ENCODE measurements at places on chromosomes 2 and 18.
A peak's percentile ranks its signal among the peaks of the same experiment; 100 is the strongest.

DNA sequence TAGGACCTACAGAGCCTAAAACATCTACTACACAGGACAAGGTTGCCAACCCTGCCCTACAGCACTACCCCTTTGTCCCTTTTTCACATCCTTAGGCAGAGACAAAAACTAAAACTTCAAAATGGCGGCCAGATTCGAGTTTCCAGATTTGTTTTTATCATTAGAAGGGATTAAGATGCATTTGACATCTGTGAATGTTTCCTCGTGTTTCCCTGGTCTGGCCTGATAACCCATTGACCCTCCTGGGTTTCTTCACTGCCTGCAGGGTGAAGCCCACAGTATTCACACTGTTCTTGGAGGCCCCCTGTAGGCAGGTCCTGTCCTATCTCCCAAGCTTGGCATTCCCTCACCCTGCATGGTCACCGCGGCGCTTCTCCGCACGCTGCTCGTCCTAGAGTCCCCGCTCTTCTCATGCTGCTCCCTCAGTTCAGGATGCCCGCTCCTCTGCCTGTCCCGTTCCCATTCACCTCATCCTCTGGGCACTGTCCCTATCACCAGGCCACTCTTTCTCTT, 67.6 kb downstream of the TPGS2 start:
- DNase-seq, result no peak

DNA sequence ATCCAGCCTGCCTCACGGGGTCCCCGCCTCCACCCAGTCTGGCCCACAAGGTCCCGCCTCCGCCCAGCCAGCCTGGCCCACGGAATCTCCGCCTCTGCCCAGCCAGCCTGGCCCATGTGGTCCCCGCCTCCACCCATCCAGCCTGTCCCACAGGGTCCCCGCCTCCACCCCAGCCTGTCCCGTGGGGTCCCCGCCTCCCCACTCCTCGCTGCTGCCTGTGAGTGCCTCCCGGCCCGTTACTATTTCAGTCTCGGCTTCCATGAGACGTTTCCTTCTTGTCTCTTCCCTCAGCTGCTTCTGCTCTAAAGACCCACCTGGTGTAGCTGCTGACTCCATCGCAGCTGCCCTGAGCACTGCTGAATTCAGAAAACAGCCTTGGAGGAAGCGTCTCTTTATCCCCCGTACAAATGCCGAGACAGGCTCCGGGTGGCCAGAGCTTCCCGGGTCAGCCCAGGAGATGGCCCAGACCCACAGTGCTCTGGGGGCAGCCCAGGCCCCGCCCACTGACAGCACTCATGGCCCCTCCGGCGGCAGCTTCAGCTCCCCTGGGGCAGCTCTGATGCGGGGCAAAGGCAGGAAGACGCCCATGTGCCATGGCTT, 69.8 kb downstream of the NFATC1 start:
- no peak for DNase-seq

DNA sequence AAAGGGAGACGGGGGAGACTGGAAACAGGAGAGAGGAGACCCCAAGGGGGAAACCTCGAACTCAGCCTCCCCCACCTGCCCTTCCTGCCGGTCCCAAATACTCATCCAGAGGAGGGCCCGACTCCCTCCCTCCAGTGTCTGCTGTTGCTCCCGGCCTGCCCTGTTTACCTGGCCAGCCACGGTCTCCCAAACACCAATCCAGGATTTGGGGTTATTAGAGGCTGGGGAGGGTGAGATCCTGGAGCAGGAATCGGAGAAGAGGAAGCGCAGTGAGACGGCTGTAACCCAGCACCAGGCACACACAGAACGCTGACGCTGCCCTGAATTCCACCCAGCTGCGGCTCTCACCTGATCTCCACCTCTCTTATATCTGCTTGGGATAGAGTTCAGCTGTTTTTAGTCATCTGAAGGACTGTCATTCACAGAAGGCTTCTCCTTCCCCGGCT, 213.0 kb downstream of the TNS1 start:
- no peak for DNase-seq

- no peak for DNase-seq
Measured at GRCh38 chr18:79819968-79820351, 22.2 kb downstream of the KCNG2 start.

- DNase-seq, result no peak
Measured at GRCh38 chr2:30708491-30709290, 98.6 kb downstream of the CAPN13 start.

DNA sequence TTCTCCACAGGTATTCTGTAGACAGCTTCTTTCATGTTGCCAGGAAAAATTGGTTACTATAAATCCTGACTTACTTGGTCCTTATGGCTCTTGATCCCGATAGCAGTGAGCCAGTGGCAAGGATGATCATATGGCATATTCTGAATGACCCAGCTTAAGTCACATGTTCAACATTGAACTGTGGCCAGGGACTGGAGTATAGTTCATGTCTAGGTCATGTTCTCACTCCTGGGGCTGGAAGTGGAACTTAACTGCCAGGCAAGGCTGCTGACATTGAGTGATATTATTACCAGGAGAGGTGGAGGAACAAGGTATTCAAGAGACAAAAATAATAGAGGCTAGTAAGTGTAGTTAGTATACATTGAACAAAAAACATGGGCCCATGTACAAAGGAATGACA, 26.2 kb downstream of the R3HDM1 start:
- no peak for DNase-seq

DNA sequence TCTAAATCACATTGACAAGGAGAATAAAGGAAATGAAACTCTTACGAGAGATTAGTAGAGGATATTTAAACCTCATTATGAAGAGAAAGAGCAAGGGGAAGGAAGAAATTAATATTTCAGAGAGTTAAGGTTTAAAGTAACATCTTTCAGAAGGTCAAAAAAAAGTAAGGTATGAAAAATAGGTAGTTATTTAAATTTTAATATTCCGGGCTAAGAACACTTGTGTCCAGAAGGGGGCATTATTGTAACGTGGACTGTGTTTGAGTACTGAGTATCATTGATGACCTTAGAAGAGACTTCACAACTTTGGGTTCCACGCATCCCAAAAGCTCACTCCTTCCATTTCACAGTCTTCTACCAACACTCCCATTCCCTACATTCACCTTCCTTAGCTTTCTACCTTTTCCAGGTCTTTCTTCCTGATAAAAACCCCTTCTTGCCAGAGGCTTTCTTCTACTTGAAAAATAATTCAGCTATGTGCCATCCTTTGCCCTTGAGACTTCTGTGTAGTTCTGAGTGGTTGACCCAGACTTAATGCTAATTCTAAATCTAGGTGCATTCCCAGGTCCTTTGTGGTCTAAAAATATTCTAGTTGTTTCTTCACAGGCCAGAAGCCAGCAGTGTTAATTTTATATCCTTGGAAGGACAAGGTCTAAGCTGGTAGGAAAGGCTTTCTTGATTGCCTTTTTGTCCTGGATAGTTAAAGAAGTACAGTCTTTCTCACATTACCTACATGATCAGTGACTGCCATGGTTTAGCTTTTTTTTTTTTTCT, 16.5 kb downstream of the DYNC1I2 start:
- no peak for DNase-seq

- no peak for DNase-seq
Measured at GRCh38 chr2:186183406-186183805, 302.7 kb upstream of the ZC3H15 start.

DNA sequence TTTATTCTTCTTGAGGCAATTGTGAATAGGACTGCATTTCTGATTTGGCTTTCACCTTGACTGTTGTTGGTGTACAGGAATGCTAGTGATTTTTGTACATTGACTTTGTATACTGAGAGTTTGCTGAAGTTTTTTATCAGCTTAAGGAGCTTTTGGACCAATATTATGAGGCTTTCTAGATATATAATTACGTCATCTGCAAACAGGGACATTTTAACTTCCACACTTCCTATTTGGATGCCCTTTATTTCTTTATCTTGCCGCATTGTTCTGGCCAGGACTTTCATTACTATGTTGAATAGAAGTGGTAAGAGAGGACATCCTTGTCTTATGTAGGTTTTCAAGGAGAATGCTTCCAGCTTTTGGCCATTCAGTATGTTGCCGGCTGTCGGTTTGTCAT, 425.4 kb upstream of the CHAC2 start:
- no peak for DNase-seq

GRCh38 chr2:54499661-54500060, 43.5 kb downstream of the SPTBN1 start:
- no peak for DNase-seq

- no peak for DNase-seq
Measured at GRCh38 chr2:188291617-188292347, at the start of gene GULP1. TSS of gene GULP1 (plus strand) at chr2:188291874. CDS start at chr2:188477703, 185,829 bp downstream.

- DNase-seq, result no peak
Measured at GRCh38 chr2:169071455-169071854, 2.1 kb downstream of the DHRS9 start.

- no peak for DNase-seq
Measured at GRCh38 chr18:46061387-46061786, 10.7 kb downstream of the PSTPIP2 start.

DNA sequence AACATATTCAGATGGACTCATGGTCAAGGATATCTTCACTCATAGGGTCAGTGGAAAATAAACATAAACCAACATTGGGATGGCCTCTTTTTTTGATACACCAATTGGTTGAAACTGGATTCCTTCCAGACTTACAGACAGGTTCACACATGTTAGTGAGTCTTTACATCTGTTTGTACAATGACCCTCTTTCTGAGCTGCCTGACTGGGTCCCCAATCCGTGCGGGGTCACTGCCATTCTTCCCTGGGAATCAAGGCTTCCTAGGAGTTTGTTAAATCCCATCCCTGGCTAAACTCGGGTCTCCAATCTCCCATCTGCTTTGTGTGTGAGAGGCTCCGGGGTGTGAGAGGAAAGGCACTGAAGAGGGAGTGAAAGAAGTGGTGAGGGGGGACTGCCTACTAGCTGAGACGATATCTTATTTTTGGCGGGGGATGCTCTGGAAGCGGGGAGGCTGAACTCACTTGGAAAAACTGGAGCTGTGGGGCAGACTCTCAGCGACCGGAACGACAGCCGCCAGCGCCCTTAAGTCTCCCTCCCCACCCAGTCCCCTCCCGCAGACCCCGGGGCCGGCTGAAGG, 487 bp downstream of the STARD6 start:
- DNase-seq, result no peak

- DNase-seq, result peak; percentile 44
Measured at GRCh38 chr2:84849271-84849952, 31.5 kb downstream of the TRABD2A start.

DNA sequence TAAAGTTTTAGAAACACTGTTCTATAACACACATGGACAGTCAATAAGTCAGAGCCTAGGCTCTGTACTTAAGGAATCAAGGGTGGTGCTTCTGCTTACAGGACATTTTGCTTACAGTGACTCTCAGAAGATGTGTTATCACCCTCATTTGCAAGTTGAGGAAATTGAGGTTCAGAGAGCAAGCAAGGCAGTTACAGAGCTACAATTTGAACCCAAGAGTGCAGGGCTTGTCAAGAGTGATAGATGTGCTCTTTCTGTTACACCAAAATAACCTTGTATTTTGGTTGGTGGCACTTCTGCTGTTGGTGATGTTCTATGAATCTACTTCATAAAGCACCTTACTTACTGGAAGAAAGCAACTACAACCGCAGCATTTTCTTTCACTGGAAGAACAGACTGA, 170.2 kb downstream of the THADA start:
- DNase-seq, result no peak

GRCh38 chr2:193267496-193268002, 1072.8 kb upstream of the TMEFF2 start:
- no peak for DNase-seq

DNA sequence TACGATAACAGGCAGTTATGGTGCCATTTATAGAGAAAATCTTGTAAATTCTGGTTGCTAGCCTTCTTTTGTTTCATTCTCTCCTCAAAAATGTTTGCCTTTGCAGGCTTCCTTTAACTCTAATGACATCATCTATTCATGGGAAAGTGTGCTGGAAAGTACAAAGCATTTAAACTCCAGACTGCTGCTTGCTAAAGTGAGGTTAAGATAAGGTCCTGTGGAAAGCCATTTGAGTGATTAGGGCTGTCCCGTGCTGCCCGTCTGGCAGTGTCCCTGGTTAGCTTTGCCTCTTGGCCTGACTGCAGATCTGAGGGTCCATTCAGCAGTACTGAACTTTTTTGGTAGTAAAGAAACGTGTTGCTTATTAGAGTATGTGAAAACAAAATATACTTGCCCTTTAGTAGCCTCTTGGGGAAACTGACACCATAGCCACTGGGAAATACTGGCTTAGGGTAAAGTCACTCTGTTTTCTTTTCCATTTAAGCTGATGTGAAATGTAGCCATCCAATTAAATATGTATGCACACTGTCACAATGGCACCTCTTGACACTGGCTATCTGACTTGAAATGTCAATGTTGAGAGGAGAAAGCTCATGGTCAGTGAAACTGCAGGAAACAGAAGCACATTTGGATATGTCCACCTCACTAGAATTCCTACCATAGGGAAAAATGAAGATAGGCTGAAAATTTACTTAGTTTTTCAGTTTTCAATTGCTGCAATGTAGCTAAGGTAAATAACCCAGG, 321.5 kb downstream of the SLC8A1 start:
- no peak for DNase-seq

- no peak for DNase-seq
Measured at GRCh38 chr2:226979004-226979403, 143.2 kb downstream of the RHBDD1 start.

DNA sequence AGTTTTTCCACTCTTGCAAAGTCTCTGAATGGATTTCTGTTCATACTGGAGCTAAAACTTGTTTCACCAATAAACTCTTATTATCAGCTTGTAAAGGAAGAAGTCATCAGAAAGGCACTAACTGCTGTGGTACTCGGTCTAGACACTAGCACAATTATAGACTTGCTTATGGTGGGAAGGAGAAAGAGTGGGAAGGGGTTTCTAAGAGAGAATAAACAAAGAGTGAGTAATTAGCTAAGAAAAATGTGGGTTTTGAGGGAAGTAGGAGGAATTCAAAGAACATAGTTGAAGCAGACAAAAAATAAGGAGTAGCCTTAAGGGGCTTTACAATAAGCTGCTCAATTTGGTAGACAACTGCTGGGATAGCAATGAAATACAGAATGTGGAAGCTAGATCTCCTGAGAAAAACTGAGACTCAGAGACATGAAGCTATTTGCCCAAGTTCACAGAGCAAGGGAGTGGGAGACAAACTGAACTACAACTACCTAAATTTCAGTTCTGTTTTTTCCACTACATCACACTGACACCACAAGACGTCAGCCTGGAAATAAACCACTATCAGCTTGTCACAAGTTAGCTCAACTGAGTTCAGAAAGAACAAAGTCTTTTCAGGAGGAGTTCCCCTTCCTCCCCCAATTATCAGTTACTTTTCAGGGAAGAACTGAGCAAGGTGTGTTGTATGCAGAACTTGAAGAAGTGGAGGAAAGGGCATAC, 59.7 kb downstream of the MAP4K3 start:
- no peak for DNase-seq

DNA sequence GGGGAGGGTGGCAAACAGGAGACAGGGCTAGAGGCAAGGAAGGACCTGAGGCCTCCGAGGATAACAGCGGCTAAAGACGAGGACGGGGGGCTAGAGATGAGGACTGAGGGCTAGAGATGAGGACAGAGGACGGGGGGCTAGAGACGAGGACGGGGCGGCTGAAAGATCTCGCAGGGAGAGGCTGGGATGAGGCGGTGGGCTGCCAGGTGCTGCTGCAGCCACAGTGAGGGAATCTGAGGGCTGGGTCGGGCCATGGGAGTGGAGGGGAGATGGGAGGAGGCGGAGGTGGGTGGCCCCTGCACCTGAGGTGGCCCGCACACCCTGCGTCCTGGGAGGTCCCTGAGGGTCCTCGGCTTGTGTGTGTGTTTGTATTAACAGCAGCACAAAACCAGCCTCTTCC, 350.2 kb upstream of the SALL3 start:
- no peak for DNase-seq

Data from activated CD8-positive, alpha-beta memory T cell treated with anti-CD3 and anti-CD28 coated beads, Interleukin-2, amount 50 U/mL, for 4 hours (primary cell).